ENCODE measurements at places on chromosomes 5 and 9.

- DNase-seq: no peak
These were observed 180.2 kb downstream of the HSPA4 start for GRCh38 chr5:133232011-133232410.

DNA sequence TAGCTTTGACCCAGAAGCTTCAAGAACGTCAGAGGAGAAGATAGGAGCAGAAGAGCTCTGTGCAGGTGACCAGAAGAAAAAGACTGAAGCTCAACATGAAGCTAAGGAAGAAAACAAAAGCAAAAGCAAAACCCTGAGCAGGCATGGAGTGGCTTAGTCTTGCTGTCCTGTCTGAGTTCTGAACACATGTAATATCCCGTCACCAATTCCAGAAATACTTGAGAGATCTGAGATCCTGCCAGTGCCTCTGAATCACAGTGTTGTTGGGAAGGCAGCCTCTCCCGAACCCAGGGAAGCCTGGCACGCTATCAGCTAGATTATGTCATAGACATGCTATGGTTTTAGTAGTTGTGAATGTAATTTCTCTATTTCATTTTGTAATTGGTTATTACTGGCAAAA is 235.7 kb downstream of the ICE1 start:
- no peak for DNase-seq

DNA sequence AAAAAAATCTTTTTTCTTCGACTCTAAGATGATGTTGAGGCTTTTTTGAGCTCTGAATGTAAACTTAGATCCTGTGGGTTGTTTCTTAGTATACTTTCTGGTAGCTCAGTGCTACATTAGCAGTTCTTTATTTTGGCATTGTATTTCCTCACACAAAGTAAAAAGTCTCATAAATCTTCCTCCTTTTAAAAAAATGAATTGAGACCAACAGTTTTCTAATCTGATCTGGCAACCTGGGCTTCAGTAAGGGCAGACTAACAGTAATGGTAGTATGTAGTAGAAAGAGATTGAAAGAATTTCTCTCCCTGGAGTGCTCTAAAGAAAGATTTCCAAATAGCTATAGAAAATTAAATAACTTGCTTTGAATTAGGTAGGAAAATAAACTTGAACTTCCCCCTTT is 31.4 kb downstream of the ZCCHC7 start:
- DNase-seq: no peak

DNA sequence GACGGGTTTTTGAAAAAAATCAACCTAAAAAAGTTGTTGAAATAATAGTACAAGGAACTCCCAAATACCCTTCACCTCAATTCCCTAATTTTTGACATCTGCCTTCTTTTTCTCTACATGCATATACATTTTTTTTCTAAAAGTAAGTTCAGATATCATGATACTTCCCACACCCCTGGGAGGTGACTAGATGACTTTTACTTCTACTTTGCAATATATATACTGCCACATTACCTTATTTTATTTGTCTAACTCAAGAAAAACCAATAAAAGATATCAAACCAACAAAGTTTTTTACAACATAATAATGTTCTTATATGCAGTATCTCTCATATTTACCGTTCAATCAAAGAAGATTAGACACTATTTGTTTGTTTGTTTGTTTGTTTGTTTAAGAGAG is 31.1 kb downstream of the CCNJL start:
- DNase-seq: no peak

DNA sequence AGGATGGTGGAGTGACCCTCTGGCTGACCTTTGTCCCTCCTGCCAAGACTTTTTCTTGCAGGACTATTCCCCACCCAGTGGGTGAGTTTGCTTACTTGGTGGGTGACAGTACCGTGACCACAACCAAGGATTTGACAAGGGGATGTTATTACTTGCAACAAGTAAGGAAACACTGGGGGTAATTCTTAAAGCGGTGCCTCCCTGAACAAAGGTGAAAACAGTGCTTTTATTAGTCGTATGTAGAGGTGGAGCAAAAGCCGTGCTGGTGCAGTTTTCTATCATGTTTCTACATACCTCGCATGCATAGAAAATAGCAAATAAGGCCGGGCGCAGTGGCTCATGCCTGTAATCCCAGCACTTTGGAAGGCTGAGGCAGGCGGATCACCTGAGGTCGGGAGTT is 41.0 kb upstream of the KDM4C start:
- no peak for DNase-seq

GRCh38 chr9:30243467-30243866 is 2141.0 kb upstream of the ACO1 start:
- no peak for DNase-seq

DNA sequence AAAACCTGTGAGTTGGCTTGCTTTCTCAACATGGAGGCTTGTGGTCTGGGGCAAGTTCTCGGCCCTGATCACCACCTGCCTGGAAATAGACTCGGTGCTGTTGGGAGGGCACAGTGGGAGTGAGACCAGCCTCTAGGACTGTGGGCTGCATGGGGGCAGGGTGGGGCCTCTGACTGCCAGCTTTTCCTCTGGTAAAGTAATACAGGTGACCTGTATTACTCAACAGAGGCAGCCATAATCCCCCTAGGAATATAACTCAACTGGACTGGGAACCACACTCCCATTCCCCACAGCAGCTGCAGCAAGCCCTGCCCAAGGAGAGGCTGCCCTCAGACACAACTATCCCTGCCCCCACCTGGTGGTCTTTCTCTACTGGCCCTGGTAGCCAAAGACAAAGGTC is 72.8 kb downstream of the C9orf153 start:
- DNase-seq: no peak

DNA sequence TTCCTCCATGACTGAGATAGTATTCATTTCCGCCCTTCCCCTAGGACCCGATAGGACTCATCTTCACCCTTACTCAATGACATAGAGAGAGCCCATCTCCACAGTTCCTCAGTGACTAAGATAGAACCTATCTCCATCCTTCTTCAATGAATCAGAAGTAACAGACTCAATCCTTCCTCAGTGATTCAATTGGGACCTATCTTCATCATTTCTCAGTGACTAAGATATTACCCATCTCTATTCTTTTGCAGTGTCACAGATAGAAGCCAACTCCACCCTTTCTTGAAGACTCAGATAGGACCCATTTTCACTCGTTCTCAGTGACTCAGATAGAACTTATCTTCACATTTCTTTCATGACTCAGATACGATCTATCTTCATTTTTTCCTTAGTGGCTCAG is 164.6 kb downstream of the FBXO4 start:
- no peak for DNase-seq

DNA sequence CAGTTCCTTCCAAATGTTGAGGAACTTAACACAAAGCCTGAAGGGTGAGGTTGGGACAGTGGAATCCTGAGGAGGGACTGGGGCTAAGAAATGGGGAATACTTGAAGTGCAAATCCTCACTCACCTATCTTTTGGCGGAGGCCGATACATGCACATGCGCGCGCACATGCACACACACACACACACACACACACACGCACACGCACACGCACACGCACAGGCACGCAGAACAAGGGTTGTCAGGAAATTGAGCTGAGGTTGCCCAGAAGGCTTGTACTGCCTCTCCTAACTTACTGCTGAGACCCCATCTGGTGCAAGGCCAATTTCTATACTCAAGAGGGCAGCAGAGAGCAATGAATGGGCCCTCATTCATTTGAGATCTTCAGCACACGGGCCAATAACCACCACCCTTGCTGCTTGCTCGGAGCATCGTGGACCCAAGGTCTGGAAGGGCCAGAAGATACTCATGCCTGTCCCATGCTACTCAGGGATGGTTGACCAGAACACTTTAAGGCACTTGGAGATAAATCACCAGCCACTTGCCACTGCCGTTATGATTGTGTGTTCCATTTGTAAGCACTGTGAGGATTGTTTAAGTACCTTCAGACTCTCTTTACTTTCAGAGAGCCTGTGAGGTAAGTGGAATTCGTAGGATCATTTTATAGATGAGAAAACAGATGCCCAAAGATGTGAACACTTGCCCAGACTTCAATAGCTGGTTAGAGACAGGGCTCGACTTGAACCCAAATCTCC is 21.5 kb downstream of the BTF3 start:
- DNase-seq: peak; percentile 13

DNA sequence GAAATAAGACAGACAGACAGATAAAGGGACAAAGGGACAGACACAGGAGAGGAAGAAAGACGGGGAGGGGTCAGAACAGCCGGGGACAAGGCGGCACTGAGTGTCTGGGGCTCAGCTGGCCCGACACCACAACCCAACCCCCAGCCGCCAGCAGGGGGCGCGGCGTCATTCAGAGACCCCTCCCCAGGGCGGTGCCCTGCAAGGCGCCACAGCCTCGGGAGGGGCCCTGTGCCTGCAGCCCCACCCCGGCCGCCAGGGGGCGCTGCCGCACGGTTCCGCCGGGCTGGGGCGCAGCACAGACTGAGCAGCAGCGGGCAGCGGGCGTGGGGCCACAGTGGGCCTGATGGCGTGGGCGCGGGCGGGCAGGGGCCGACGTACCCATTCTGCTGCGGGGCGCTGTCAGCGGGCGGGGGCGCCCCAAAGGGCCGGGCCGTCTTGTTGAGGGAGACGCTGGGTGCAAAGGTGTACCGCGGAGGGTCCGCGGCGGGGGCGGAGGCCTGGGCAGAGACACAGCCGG is 5.9 kb downstream of the PDLIM7 start:
- DNase-seq: no peak

DNA sequence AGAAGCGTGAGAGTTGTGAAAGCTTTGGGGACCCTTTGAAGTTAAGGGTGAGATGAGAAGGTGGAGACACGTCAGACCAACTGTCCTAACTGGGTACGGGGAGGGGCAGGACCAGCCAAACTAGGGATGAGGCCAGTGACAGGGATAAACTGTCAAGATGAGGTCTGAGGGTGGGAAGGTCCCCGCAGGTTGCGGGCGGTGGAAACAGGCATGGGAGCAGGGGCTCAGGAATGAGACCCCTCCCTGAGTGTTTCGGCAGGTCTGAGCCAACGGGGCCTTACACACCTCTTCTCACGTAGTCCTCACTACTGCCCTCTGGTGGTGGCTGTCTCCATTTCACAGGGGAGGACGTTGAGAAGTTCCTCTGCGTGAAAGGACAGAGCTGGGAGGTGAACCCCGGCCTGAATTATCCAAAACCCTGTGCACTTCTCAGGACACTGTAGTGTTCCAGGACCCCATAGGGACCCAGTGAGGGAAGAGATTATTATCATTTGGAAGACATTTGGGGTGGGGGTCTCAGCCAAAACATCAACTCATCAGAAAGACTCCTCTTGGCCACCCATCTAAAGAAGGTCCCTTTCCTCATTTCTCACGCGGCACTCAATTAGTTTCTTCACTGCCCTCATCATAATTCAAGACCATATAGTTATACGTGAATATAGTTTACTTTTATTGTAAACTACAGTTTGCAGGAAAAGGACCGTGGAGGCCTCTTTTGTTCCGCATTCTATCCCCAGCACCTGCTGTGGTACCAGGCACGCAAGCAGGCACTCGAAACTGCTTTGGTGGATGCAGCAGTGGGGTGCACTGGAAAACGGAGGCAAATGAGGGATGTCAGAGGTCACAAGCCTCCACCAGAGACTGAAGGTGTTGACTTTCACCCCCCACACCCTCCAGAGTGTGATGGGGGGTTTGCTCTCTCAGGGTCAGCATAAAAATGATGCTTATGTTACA is 21.7 kb upstream of the NANS start:
- peak; percentile 82 for DNase-seq

Data from stimulated activated CD8-positive, alpha-beta memory T cell treated with anti-CD3 and anti-CD28 coated beads, Interleukin-15, amount 100 ng/mL, for 4 hours (primary cell).